CD8-positive, alpha-beta T cell (primary cell): ENCODE measurements at places on chromosomes 6 and 20.

DNA sequence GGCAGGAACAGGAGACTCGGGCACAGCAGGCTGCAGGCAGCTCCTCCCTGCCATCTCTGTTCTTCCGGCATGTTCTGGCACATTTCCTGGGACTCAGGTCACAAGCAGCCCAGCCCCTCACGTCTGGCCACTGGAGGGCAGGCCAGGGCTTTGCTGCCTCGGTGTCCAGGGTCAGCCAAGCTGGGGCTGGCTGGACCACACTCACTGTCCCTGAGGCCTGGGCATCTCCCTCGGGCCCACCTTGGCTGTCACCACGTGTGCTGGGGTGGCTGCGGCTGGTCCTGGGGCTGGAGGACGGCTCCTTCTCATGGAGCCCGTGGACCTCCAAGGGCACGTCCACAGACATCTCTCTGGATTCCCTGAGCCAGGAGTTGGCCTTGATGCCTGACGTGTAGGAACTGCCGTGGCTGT is 18.5 kb downstream of the FRMD1 start:
- DNase-seq: no peak

GRCh38 chr6:18564775-18565174 is 177.6 kb downstream of the RNF144B start:
- no peak for DNase-seq

DNA sequence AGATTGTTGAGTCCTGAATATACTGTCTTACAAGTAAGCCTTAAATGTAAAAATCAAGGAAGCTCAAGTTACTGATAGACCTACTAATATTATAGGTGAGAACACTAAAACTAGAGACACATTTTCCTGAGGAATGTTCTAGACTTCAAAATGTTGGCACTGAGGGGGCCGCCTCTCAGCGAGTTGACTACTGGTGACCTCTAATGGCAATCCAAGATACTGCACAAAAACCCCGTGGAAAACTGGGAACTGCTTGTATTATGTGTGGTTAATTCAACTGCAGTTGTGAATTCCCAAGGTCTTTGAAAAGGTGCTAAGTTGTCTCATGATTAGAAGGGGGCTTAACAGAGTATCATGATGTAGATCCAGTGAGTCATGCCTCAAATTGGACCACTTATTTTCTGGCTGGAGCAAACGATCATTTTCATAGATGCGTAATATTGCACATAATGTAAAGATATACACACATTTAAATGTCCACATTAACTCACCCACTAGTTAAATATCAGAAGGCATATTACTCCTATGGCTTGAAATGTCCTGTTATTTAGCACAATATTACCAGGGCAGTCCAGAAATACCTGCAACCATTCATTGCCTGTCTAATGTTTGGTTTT is 336.2 kb downstream of the FOXA2 start:
- no peak for DNase-seq

DNA sequence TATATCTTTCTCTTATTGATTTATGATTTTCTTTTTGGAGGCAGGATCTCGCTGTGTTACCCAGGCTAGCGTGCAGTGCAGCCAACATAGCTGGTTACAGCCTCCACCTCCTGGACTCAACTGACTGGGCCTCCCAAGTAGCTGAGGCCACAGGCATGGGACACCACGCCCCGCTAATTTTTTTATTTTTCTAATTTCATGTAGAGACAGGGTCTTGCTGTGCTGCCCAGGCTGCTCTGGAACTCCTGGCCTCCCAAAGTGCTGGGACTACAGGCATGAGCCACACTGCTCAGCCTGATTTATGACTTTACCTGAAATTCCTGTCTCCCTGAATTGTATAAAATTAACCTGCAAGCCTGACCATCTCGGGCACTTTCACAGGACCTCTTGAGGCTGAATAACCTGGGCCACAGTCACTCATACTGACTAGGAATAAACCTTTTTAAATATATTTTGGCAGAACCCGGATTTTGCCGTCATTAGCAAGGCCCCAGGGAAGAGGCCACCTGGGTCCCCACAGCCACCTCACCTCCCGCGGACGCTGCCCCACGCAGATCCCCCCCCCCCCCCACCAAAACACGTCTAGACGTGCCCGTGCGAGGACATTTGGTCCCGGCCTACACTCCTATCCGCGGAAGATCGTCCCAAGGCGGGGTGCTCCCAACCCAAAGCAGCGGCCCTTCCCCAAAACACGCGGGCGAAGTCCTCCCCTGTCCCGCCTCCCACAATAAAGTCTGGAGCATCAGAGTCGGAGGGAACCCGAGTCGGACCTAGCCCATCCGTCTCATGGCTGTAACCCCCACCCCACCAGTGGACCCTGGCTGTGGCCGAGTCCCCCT is 902 bp downstream of the ZNF337 start:
- no peak for DNase-seq

DNA sequence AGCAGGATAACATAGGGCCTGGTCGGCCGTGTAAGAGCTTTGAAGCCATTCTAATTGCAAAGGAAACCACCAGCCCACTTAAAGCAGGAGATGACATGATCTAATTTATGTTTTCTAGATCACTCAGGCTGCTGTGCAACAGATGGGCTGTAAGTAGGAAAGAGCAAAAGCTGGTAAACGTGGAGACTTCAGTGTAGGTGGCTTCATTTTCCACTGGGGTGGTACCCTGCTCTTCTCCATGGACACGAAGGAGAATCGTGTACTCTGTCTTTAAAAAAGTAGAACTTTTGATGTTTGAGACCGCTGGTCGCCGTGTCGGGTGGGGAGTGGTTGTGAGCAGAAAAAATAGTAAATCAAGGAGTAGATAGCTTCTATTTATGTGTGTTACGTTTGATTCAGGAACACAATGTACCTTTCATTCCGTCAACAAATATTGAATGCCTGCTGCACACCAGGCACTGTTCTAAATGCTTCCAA is 6.4 kb downstream of the CASS4 start:
- DNase-seq: no peak

- DNase-seq: no peak
These were observed 175.4 kb upstream of the ZNF217 start for GRCh38 chr20:53769041-53769440.

GRCh38 chr6:93242049-93242448 is 177.3 kb downstream of the EPHA7 start:
- DNase-seq: no peak

GRCh38 chr6:12312736-12313135 is 22.6 kb downstream of the EDN1 start:
- DNase-seq: no peak

DNA sequence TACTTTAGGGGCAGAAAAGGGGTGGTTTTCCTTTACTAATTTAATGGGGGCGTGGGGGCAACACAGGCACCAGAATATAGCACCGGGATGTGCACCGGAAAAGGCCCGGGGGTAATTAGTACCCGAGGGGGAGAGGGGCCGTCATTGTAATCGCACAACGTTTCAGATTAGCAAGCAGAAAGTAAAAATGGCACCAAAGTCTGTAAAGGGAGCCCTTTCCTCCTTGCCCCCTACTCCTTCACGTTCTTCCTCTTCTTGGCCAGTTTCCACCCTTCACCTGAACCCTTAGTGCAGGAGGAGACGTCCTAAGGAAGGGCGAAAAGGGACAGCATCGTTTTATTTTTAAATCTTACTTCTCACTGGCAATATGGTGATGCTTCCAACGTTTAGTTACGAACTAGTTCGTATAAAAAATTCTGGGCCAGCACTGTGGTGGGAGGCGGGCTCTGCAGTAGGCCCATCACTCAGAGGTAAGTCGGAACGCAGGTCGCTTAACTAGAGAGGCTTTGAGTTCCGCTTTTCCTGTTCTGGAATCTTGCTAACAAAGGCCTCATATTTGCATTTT is 742 bp upstream of the CEP85L start:
- DNase-seq: no peak

DNA sequence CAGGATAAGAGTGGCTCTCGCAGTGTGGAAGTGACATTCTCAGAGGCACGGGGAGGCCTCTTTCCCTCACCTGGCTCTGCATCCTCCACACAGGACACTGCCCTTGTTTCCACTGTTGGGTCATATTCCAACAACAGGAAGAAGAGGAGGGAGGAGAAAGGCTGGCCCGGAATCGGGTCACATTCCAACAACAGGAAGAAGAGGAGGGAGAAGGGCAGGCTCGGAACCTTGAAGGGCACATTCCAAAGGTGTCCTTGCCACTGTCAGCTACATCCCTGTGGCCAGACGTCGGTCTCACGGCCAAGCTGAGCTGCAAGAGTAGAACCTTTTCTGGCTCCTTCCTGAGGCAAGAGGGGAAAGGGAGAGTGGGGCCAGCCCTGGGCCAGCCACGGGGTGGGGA is 25.4 kb downstream of the CHRNA4 start:
- no peak for DNase-seq

- DNase-seq: no peak
These were observed 410.9 kb upstream of the JARID2 start for GRCh38 chr6:14834851-14835530.

DNA sequence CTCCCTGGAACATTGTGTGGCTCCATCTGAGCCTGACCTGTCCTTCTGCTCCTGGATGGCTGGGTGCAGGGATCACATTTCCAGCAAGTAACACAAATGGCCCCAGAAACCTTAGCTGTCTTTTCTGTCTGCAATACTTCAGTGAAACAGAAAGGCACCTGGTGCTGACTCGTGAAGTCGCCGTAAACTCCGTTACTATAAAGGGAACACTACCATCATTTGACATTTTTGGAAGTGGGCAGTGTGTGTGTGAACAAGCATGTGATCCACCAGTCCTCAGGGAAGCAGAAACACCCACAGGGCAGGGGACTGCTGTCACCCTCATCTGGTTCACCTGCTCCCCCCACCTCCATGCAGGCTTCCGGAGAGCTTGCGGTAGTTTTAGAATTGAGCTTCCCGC is 23.9 kb downstream of the SERPINB6 start:
- DNase-seq: no peak

DNA sequence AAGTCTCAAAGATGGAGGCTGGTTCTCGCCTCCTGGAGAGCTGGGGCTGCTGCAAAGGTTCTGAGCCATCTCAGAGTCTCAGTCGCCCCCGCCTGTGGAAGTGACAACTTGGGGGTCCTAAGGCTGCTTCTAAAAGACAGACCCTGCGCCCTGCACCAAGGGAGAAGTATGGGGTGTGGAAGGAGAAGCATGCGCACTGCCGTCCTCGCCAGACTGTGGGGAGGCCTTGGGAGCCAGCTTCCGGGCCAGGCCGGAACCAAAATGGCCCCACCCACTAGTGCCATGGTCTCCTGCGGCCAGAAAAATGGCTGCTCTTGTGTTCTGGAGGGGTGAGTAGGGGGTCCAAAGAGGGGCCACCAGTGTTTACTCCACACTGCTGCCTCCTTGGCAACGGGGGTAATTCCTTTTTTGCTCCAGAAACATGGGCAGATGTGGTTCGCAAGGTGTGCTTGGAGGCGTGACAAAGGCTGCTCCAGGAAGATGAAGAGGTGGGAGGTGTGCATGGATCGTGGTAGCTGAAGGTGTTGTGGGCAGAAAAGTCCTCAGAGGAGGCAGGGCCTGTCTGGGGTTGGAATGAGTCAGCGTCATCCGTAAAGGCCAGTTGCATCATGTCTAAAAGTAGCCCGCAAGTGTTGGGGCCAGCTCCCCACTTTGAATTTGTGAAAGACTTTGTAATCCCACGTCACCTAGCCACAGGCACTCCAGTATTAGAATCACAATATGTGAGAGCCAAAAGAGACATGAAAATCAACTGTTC is 329.8 kb upstream of the SOX4 start:
- DNase-seq: no peak

- no peak for DNase-seq
These were observed 227.9 kb downstream of the PREX1 start for GRCh38 chr20:48599748-48600469.

GRCh38 chr6:122622479-122622878 is 12.3 kb downstream of the PKIB start:
- no peak for DNase-seq
